ENCODE measurements at places on chromosomes 12 and 14.
A peak's percentile ranks its signal among the peaks of the same experiment; 100 is the strongest.

DNA sequence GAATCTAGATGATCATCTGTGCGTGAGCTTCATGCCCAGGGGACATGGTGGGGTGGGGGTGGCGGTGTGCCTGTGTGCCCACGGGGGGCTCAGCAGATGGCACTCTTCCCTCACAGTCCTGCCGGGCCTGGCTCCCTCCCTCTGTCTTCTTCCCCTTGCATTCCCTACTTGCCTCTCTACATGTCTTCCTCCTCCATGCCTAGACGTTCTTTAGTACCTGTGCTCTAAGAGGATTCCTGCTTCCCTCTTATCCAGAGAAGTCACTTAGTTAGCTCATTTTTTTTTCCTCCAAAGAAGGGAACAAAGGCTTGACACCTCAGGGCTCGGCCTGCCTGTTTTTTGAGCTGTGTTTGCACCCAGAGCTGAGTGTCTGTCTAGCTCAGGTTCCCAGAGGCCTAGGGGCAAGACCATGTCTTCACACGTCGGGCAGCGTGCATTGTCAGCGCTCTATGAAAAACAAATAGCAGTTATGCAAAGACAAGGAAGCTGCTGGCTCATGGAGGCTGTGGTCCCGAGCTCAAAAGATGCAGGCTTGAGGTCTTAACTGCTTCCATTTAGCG, 48.8 kb downstream of the NINJ2 start:
- DNase-seq, result no peak

GRCh38 chr12:3157581-3158323, 80.6 kb downstream of the TSPAN9 start:
- no peak for DNase-seq

- no peak for DNase-seq
These were observed 163.4 kb downstream of the OTOGL start for GRCh38 chr12:80262771-80263170.

- no peak for DNase-seq
These were observed 42.4 kb upstream of the BDKRB2 start for GRCh38 chr14:96162265-96162664.

DNA sequence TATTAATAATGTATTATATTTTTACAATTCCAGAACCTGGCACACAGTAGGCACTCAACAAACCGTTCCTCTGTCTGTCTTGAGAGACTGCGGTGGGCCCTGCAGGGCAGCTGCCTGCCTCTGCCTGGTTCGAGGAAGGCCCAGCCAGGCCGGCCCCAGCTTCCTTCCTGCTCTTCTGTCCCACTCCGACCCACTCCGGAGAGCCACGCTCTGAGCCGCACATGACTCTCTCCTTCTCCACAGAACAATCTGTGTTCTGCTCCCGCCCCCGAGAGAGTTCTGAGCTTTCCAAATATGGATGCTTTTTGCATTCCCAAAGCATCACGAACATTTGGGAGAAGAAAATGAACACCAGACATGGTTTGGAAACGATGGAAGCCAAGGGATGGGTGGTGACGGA, 57.3 kb downstream of the TTC7B start:
- peak; percentile 42 for DNase-seq

DNA sequence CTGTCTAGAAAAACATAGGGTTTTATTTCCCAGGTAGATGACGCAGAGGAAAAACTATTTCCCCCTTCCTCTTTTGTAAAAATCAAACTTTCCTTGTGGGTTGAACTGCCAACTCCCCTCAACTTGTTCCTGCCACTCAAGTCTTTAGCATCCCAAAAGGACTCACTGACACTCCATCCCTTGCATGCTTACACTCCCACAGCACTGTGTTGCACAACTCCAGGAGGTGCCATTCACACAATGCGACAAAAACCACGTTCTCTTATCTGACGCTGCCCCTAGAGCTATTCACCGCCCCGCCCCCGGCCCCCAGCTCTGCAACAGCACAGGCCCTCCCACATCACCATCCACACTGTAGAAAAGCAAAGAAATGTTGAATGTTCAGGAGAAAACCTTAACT, 16.9 kb upstream of the STON2 start:
- DNase-seq, result no peak

DNA sequence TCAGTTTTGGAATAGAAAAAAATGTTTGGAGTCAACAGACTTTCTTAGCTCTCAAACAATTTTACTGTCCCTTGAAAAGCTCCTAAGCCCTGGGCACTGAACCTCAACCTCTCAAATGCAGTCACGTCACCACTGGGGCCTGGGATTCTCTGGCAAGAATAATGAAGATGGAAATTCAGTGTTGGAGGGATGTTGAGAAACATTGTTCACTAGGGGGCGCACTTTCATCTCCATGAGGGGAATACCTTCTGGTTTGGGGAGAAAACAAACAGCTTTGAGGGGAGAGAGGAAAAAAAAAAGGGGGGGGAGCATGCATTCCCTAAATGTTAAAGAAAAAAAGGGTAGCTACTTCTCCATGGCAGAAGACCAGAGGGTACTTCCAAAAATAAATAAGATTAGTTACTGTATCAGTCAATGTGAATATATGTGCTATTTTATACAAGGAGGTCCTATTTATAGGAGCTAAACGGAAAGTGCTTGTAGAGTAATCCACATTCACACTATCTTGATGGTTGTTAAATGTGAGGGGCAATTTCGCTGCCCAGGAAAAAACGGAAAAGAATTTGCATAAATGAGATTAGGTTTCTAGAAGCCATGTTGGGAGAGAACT, 5.8 kb upstream of the TBPL2 start:
- peak; percentile 86 for DNase-seq

- DNase-seq, result peak; percentile 90
These were observed 249.6 kb upstream of the TBX3 start for GRCh38 chr12:114933428-114934160.

GRCh38 chr14:90087433-90087832, 25.6 kb downstream of the KCNK13 start:
- DNase-seq, result no peak

- no peak for DNase-seq
These were observed 30.6 kb upstream of the TMX1 start for GRCh38 chr14:51209457-51209856.

DNA sequence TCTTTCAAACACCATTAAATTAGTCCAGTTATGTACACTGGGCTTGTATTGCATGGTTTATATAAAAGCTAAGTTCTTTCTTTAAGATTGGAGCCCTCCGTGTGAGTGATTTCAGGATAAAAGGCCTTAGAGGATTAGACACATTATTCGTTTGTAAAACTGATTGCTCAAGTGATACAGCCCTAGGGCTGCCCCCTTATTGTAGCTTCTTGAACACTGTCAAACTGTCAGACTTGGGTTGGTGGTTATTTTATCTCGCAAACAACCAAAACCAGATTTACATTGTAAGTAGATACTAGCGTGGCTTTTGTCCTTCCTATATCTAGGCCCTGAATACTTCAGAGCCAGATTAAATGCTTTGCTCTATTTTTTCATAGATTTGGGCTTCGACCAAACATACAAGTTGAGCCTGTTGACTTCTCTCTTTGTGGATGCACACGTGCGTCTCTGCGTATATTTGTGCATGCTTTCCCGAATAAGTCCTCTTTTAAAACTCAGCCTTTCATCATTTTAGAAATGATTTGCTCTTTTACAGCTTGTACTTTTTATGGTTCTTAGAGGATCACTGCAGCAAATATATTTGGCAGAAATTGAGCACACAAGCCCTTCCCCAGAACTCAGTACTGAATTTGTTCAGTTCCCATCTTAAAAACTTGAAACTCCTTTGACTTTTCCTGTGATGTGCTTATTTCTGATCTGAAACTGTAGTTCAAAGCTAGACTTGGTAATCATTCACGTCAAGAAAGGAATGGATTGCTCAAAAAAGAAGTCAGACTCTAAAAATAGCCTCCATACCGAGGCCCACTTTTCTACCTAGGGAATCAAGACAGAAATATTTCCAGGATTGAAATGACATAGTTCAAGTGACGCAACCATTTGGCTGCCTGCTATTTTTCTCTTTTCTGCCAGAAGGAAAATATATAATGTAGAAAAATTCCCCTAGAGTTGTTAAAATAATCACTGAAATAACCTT, 129.5 kb downstream of the ETV6 start:
- DNase-seq, result peak; percentile 65

GRCh38 chr12:47863467-47863866, 41.3 kb downstream of the VDR start:
- DNase-seq, result no peak

DNA sequence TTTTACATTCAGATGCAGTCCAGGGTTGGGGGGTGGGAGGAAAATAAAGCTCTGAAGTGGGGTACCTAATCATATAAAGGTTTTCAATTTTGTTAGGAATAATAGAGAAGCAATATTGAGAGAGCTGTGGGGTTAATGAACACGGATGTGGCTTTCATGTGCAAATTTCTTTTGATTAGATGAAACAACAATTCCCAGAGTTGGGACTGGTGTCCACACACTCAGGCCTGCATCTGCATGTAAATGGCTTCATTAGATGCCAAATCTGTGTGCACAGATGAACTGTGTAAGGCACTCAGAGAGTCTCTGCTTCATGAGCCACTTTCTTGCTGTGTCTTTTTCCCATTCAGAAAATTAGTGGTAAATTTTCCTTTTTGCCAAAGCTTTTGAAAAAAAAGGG, 377.1 kb upstream of the NOVA1 start:
- no peak for DNase-seq

DNA sequence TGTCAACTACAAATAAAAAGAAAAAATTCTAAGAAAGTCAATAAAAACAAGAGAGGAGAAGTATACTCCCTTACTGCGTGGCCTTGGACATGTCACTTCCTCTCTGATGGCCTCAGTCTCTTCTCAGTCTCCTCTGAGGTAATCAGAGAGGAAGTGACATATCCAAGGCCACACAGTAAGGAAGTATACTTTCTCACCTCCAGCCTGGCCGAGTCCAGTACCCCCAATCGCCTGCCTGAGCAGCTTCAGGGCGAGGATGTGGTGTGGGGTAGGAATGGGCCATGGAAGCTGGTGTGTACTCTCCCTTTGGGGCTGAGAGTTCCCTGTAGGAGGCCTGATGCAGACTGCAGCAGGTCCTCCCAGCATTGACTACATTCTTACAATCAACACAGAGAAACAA, 15.8 kb downstream of the VDR start:
- no peak for DNase-seq

All from stromal cell of bone marrow (primary cell).